Smooth muscle cell of the brain vasculature (primary cell): ENCODE measurements at places on chromosomes 3 and 15.

- DNase-seq = no peak
Measured at GRCh38 chr3:40763807-40764206, 239.0 kb downstream of the ZNF621 start.

GRCh38 chr15:83018436-83018835, 7.0 kb upstream of the C15orf40 start:
- DNase-seq = no peak

DNA sequence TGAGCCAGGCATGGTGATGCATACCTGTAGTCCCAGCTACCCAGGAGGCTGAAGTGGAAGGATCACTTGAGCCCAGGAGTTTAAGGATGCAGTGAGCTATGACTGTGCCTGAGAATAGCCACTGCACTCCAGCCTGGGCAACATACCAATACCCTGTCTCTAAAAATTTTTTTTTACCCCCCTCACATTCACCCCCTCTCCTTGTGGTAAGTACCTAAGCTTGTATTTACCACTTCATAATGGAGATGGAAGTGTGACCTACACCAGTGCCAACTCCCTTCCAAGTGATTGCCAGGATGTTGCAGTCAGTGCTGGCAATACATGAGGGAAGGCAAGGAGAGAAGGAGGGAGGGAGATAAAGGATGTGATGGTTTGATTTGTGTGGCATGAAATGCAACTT, 84.2 kb downstream of the LRRC28 start:
- DNase-seq = no peak

DNA sequence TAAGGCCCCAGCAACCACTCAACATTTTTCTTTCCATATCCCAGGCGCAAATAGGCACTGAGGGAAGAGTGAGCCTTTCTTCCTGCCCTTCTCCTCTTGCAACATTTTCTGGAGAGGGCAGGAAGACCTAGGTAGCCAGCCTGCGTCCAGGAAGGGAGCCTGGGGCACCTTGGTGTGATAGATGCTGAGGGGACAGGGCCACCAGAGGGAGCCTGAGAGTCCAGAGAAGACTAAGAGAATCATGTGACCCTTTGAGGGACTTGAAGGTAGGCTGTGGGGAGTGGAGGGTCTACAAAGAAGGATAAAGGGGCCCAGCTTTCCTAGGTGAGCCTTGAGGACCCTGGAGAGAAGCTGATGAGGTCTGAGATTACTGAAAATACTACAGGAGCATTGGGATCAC, 346.6 kb downstream of the CNTN6 start:
- DNase-seq = no peak

GRCh38 chr15:63677778-63678177, 80.6 kb downstream of the FBXL22 start:
- no peak for DNase-seq

DNA sequence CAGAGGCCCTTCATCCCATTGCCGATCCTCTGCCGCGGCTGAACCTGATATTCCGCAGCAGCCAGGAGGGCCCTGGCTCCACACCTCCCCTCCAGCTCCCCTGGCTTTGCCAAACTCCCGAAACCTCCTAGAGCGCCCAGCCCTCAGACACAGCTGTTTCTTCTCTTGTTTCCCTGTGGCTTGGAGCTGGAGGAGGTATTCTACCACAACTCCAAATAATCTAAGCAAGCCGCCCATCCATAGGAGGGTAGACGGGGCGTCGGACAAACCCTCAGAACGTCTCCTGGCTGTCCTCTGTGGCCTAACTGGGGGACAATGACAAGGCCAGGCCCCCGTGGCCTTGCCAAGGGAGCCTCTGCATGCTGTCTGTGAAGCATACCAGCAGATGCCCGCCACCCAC, 10.4 kb downstream of the PLA2G4D start:
- DNase-seq = no peak

DNA sequence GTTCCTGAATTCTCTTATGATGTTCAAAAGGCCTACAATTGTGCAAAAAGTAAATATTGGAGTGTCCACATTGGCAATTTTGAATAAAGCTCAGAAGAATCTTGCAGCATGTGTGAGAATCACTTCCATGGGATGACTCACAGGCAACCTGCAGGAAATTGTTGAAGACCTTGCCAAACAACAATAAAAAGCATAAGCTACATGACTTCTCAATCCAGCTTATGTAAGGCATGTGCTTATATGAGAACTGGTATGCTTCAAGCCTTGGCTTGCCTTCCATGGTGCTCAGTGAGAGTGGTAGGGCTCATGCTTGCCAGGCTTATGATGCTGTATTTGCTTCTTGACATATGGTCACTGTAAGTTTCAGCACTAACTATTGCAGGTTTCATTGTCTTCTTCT, 18.4 kb upstream of the BCHE start:
- DNase-seq = no peak

GRCh38 chr15:30044377-30044776, 38.4 kb upstream of the GOLGA8J start:
- no peak for DNase-seq

DNA sequence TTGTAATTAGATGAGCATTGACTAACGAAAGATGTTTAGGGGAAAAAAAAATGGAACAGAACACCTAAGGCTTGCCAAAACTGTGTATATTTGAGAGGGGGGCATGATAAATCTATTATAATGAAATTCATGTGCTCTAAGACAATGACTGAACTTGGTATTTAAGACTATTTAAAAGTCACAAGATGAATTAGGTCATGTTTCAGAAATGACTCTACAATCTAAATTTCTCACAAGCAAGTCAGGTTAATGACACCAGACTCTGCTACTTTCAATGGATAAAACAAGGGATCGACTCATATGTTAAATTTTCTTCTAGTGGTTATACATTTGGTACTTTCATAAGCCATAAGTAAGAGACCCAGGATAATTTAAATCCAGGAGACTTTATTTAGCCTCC, 78.4 kb downstream of the DUT start:
- no peak for DNase-seq

DNA sequence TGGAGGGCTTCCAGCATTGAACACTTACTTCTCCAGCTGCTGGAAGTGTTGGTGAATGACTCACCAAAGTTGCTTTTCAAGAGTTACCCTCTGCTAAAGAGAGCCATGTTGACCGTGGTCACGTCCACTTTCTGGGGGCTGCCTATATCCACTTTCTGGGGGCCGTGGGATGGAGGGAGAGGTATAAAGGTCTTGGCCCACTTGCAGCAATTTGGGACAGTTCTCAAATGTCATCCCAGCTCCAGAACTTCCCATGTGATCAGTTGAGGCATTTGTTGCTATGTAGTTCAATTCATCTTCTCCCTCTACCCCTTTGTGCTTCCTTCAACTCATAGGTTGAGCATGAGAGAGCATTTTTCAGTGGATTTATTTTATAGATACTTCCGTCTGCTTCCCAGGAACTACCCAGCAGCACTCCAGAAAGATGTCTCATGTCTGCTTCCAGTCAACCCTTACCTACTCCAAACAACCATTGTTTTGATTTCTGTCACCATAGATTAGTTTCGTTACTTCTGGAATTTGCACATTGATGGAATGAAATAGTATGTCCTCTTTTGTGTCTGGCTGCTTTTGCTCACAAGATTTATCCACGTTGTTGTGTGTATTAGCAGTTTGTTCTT, 130.6 kb downstream of the TCF12 start:
- DNase-seq = no peak

- DNase-seq = no peak
Measured at GRCh38 chr3:149826636-149827035, 13.6 kb downstream of the RNF13 start.

GRCh38 chr3:33722626-33723370, 4.7 kb upstream of the CLASP2 start:
- no peak for DNase-seq

DNA sequence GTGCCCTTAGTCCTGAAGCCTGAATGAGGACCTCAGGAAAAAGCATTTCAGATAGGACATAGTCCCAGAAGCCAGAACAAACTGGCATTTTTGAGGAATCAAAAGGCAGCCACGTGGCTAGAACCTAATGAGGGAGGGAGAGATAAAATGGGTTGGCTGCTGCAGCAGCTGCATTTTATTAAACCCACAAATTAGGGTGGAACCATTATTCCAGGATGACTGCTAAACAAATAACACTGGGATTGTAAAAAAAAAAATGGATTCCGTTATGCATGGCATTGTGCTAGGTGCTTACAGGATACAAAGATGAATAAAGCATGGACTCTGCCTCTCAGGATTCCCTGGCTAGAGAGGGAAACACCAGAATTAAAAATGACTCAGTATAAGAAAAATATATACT, 141.5 kb downstream of the SATB1 start:
- no peak for DNase-seq

GRCh38 chr3:141429371-141430035, 57.3 kb upstream of the RASA2 start:
- no peak for DNase-seq

GRCh38 chr15:75620058-75620820, 5.3 kb downstream of the SNUPN start:
- no peak for DNase-seq

DNA sequence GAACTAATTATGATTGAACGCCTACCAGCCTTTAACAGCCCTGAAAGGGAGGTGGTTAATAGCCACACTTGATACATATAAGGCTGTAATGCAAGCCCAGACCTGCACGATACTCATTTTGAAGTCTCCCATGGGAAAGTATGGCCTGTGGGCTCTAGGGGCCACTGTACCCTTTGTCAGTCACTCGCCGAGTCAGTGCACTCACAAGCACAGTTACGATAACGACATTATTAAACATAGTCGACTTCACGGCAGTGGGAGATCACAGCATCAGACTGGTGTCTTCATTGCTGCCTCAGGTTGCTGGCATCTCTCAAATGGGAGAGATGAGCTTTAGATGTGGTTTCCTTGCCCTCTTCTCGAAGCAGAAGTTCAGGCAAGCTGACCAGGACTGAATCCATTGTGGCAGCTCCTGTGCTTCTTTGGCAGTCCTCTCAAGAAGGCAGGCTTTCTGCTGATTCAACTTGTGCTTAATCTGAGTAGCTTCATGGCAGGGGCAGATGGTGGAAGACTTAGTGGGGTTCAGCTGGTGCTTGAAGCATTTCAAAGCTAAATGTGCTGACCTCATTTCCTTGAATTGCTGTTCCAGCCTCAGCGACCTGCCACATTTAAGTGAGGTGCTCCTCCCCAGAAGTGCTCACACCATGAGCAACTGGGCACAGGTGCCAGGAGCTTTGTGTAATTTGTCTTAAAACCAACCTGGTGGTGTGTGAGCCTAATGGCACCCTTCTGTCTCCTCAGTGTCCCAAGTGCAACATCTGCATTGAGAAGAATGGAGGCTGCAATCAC, 15.8 kb upstream of the P4HTM start:
- DNase-seq = no peak
